Motor neuron (in vitro differentiated cells): ENCODE measurements at places on chromosomes 7 and 10. TPM values are rescaled to one million over a fixed set of nuclear protein-coding genes. Genes with fewer than 3 reads are reported as not detected.
A peak's percentile ranks its signal among the peaks of the same experiment; 100 is the strongest.

FOXI2 gene
- total RNA-seq, result 0.29 and 0.57 TPM in 2 replicates

- no peak for ATAC-seq
These were observed 3.0 kb upstream of the WASL start for GRCh38 chr7:123751821-123752220.

DNA sequence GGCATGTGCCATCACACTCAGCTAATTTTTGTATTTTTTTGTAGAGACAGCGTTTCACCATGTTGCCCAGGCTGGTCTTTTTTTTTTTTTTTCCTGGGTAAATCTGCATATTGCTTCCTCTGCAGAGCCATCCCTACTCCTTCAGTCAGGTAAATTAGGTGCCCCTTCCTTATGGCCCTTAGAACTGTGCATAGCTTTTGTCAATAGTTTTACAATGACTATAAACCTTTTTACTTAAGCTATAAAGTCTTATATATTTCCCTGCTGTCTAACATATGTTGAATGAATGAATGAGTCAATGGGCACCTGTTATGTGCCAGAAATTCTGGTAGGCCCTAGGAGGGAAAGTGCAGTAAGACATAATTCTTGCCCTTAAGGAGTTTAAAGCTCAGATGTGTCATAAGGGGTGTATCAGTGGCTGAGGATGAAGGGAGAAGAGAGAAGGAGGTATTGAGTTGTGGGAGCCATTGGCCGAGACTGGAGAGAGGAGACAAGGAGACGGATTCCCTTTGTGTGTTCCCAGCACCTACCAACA, 30.6 kb upstream of the UBE2D1 start:
- ATAC-seq, result no peak

DNA sequence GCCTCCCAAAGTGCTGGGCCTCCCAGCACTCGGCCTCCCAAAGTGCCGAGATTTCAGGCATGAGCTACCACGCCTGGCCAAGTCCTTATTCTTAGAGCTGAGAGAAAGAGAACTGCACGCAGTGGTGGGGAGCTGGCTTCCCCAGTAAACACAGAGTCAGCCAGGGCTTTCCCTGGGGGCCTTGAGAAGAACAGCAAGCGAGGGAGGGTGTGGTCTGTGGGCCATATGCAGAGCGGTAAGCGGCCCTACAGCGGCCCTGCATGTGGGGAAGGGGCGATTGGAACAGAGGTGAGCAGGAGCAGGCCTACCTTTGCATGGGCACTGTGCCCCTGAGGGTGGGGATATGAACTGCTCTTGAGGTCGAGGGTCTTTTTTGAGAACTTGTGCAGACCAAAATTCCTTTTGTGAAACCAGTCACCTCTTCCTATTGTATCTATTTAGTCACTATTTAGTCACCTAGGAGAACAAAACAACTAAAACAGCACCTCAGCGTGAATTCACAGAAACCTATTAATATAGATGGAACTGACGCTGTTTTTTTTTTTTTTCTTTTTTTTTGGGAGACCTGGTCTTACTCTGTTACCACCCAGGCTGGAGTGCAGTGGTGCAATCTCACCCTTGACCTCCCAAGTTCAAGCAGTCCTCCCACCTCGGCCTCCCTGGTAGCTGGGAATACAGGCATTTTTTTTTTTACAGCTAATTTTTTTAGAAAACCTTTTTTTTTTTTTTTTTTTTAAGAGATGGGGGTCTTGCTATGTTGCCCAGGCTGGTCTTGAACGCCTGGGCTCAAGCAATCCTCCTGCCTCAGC, 36.9 kb upstream of the SH2D4B start:
- ATAC-seq, result no peak

DNA sequence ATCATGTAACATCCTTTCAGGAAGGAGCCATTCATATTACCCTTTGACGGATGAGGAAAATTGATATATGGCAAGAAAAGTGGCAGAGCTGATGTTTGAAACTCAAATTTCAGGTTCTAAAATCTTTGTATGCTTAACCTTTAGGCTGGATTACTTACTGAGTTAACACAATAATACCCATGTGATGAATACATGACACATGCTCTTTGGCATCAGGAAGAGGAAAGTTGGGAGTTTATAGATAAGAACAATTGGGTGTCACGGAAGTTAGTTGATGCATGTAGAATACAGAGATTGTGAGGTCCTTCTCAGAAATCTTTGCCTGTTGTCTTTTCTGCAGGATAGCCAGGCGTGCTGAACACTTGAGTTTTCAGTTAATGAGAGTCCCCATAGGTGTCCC, 572.1 kb upstream of the POM121L12 start:
- no peak for ATAC-seq

EPO gene
- not detected in 2 replicates for total RNA-seq

- ATAC-seq, result peak; percentile 70
These were observed 66.1 kb upstream of the AGBL3 start for GRCh38 chr7:134920026-134920753.

DNA sequence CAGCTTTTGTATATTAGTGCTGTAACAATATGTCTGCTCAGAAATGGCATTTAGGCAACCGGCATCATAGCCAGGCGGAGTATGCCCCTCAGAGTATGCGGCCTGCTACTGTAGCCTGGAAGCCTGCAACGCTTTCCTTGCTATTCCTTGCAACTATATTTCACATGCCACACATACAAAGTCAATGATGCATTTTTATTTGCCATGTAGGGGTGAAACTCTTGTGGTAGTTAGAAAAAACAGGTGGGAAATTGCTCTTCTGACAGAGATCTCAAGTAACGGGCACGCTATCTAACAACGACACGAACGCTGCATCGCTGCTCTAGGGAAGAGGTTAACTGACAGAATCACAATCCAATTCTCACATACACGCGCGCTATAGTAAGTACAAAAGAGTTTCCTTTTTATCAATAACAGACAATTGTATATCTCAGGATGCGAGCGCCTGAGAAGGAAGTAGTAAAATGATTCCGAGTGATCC, 5.9 kb downstream of the EBF3 start:
- no peak for ATAC-seq

GRCh38 chr10:132198381-132199181, 11.8 kb downstream of the DPYSL4 start:
- ATAC-seq, result no peak

- peak; percentile 90 for ATAC-seq
These were observed 7.2 kb upstream of the ACTR3B start for GRCh38 chr7:152752200-152752912.

DNA sequence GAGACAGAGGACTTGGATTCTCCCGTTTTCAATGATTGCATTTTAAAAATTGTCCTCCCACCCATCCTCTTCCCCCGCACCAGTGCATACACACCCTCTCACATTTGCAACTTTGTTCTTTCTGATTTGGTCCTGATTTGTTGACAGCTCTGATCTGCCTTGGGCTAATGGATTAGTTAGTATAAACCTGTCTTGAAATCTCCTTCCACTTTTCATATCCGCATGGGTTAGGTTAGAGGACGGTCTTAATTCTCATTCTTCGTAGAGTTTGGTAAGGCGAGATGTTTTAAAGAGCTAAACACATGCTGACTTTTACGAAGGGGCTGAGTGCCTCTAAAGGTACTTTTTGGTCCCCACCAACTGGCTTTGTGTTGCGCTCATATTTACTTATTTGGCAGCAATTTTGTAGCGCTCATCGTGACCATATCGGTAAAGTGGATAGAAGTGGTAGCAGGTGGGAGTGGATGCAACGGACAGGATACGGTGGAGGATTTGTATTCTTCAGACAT, 1.1 kb downstream of the AHR start:
- no peak for ATAC-seq

GRCh38 chr10:100879741-100880360, 32.9 kb upstream of the SLF2 start:
- ATAC-seq, result no peak

LLCFC1 gene
- total RNA-seq, result 0.67 TPM in 1 of 2 replicates, not detected in the other

GRCh38 chr7:30750683-30751650, 968 bp upstream of the INMT start:
- ATAC-seq, result peak; percentile 85

DNA sequence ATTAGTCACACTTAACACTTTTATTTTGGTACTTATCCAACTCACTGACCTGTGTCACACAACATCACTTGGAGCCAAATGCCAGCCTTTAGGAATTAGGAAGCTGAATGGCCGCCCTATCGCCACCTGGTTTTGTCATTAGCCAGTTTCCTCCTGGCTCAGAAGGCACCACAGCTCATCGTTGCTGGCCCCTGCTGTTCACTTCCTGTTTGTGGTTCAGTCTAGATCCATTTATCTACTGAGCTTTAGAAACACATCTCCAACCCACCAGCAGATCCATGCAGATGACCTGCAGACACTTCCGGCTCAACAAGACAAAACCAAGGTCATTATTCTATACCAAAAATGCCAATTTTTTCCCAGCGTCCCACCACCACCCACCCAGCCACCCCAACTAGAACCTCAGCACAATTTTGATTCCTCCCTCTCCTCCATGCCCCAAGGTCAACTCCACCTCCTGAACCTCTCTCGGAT, 193.5 kb upstream of the NEBL start:
- ATAC-seq, result no peak

PPP1R17 gene
- 90.2 and 91.7 TPM in 2 replicates for total RNA-seq

MAGI2 gene
- 27.8 and 37.6 TPM in 2 replicates for total RNA-seq

DNA sequence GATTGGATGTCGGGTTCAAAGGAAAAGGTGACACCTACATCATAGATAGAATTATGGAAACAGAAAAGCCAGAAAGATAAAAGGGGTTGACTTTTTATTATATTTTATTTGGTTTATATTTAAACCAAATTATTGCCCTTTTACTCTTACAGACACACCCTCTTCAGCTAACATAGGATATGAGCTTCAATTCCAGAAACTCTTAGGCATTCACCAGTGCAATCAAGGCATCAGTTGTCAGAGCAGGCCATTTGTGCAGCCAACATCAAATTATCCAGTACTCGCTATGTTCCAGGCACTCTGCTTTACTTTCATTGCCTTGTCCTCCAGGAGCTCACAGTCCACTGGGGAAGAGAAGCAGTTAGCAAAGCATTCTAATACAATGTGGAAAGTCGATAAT, 347.5 kb downstream of the TFEC start:
- ATAC-seq, result no peak

- ATAC-seq, result no peak
These were observed 402.6 kb downstream of the AUTS2 start for GRCh38 chr7:70000737-70001348.
